CD4-positive, alpha-beta T cell (primary cell): ENCODE measurements at places on chromosomes 16 and 17.

GRCh38 chr17:30517786-30518185 lies 40.6 kb downstream of the GOSR1 start:
- H3K36me3 ChIP-seq, result peaks cover 64% of the 10 kb centered on the region
- no peak for DNase-seq
- H3K4me3 ChIP-seq, result no peak overlapping the region
- H3K4me1 ChIP-seq, result no peaks in the 10 kb centered on the region

- H3K4me3 ChIP-seq, result no peak overlapping the region
- H3K4me1 ChIP-seq, result no peaks in the 10 kb centered on the region
- no peaks in the 10 kb centered on the region for H3K36me3 ChIP-seq
- no peak overlapping the region for H3K27ac ChIP-seq
Observed at GRCh38 chr17:9408381-9408780, 167.2 kb downstream of the STX8 start.

- peak overlapping the region; percentile 46 for H3K27ac ChIP-seq
- no peak overlapping the region for H3K4me3 ChIP-seq
- no peaks in the 10 kb centered on the region for H3K27me3 ChIP-seq
- DNase-seq, result no peak
- H3K36me3 ChIP-seq, result peaks cover 33% of the 10 kb centered on the region
Observed at GRCh38 chr16:22353933-22354541, 20.4 kb downstream of the CDR2 start.

DNA sequence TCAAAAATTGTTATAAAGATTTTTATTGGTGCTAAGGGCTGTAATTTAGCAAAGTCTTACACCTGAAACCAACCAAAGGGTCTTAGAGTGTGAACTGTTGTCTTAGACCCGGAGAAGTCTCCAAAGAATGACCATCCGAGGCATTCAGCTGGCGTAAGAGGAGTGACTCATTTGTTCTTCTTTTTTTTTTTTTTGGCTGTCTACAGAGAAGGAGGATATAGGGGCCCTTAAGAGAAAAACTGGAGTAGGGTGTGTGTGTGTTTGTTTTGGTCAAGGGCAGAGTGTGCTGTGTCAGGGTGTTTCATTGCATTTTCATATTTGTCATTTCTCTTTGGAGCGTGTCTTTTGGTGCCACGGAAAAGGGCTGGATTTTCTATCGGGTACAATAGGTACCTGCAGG lies 508.0 kb downstream of the WWOX start:
- H3K27me3 ChIP-seq, result no peaks in the 10 kb centered on the region
- H3K27ac ChIP-seq, result no peak overlapping the region
- H3K4me1 ChIP-seq, result no peaks in the 10 kb centered on the region
- H3K4me3 ChIP-seq, result no peak overlapping the region

DNA sequence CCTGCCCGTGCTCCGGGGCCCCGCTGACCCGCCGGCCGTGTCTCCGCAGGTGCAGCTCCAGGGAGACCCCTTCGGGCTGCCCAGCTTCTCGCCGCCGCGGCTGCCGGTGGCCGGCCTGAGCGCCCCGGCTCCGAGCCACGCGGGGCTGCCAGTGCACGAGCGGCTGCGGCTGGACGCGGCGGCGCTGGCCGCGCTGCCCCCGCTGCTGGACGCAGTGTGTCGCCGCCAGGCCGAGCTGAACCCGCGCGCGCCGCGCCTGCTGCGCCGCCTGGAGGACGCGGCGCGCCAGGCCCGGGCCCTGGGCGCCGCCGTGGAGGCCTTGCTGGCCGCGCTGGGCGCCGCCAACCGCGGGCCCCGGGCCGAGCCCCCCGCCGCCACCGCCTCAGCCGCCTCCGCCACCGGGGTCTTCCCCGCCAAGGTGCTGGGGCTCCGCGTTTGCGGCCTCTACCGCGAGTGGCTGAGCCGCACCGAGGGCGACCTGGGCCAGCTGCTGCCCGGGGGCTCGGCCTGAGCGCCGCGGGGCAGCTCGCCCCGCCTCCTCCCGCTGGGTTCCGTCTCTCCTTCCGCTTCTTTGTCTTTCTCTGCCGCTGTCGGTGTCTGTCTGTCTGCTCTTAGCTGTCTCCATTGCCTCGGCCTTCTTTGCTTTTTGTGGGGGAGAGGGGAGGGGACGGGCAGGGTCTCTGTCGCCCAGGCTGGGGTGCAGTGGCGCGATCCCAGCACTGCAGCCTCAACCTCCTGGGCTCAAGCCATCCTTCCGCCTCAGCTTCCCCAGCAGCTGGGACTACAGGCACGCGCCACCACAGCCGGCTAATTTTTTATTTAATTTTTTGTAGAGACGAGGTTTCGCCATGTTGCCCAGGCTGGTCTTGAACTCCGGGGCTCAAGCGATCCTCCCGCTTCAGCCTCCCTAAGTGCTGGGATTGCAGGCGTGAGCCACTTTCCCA lies 5.9 kb downstream of the CTF1 start:
- no peaks in the 10 kb centered on the region for H3K36me3 ChIP-seq
- H3K27me3 ChIP-seq, result no peaks in the 10 kb centered on the region
- peak; percentile 50 for DNase-seq
- H3K4me1 ChIP-seq, result peaks cover 44% of the 10 kb centered on the region
- peak overlapping the region; percentile 58 for H3K4me3 ChIP-seq
- peak overlapping the region; percentile 67 for H3K27ac ChIP-seq

- no peaks in the 10 kb centered on the region for H3K4me1 ChIP-seq
- H3K27ac ChIP-seq, result no peak overlapping the region
- no peak overlapping the region for H3K4me3 ChIP-seq
Observed at GRCh38 chr16:54677308-54677950, 253.2 kb upstream of the IRX5 start.

DNA sequence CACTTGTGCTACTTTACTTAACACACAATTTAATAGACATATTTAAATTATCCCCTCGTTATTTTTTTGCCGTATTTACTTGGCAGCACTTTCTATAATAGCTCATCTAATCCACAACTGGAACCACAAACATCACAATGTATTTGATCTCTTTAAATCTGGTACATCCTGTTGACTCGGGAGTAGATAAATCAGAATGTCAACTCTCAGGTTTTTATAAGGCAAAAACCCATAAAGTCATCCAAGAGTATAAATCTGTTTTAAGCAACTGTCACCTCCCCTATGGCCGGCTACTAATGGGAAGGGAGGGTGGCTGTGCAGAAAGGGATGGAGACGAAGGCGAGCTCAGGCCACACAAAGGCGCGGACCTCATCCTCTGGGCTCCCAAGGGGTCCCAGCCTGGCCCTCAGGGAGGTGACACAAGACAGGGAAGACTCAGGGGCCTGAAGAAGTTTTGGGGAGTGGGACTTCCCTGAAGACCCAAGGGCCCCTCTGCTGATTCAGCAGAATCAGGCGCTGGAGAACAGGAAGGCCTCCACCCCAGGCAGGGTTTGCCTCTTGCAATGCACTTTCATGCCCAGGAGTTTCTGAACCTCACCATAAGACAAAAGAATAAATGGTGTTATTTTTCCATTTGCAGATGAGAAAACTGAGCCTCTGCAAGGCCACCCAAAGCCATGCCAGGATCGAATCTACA lies 122.5 kb downstream of the ZNF423 start:
- H3K4me1 ChIP-seq, result no peaks in the 10 kb centered on the region
- no peak for DNase-seq
- no peak overlapping the region for H3K27ac ChIP-seq
- no peaks in the 10 kb centered on the region for H3K27me3 ChIP-seq
- H3K4me3 ChIP-seq, result no peak overlapping the region

- H3K36me3 ChIP-seq, result no peaks in the 10 kb centered on the region
- no peak overlapping the region for H3K4me3 ChIP-seq
- H3K27ac ChIP-seq, result no peak overlapping the region
- H3K27me3 ChIP-seq, result no peaks in the 10 kb centered on the region
- H3K4me1 ChIP-seq, result peaks cover 5% of the 10 kb centered on the region
Observed at GRCh38 chr17:45332505-45332904, 15.7 kb upstream of the MAP3K14 start.
